ENCODE measurements at places on chromosomes 11 and 22.

GRCh38 chr11:96303064-96303463, 39.9 kb downstream of the MAML2 start:
- no peak for DNase-seq

GRCh38 chr11:121777056-121777455, 324.3 kb upstream of the SORL1-AS1 start:
- DNase-seq, result no peak

GRCh38 chr11:69051381-69052342, 2.9 kb downstream of the TPCN2 start:
- DNase-seq, result no peak

GRCh38 chr22:49179175-49179574, 648.5 kb downstream of the BRD1 start:
- DNase-seq, result no peak

DNA sequence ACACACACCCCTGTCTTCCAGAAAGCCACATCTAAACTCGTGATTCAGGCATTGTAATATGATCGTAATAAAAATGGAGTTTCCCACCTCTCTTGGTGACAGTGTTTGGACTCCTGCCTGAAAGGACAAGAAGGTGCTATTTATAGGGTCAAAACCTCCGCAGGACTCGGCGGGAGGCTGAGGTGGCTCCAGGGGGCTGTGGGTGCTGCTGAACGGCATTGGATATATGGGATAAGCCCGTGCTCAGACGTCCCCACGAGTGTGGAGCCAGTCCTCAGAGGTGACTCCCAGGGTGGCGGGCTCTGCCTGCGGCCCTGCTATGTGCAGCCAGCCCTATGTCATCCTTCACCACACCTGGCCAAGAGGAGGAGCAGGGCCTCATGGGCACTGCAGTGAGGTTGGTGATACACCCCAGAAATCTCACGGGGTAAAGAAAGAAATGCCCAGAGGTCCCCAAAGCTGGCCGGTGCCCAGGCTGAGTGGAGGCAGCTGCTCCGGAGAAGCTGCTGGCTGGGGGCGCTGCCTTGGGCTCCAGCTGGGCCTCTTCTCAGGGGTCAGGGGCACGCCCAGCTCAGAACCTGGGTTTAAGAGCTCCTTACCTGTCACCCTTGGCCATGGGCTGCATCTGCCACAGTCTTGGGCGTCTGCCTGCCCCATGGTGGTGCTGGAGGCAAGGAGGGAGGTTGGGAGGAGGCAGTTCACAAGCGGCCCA, 5.1 kb upstream of the OSBPL5 start:
- no peak for DNase-seq

DNA sequence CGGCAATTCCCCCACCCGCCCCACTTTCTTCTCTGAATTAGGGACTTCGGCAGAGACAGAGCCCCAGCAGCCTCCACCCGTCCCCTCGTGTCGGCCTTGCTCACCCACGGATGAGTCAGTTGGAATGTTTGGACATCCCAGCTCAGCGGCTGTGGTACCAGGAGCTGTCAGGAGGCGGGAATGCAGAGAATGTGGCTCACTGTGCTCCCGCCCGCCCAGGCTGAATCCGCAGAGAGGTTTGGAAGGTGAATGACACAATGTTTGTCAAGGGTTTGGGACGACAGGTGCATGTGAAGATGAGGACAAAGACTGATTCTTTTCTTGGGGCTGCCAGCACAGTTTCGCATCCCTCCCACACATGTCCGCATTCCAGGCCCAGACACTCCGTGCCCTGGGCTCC, 39.6 kb downstream of the LIF start:
- DNase-seq, result no peak

GRCh38 chr11:108970221-108970991, 305.5 kb downstream of the DDX10 start:
- DNase-seq, result no peak

DNA sequence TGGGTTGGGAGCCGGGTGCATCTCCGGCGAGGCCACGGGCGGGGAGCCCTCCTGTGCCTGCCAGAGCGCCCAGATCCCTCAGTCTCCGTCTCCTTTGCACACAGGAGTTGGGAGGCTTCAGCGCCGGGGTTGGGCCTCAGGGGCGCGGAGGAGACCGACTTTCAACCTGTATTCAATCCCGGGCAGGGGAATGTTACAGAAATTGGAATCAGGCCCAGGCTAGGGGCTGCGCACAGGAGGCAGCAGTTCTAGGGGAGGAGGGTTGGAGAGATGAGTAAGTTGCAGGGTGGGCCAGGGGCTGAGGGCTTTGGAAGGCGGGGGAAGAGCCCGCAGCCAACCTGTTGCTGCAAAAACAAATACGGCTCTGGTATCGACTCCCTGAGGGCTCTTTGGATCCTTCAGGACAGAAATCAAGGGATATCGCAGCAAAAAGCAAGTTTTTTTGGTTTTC, 640 bp upstream of the KCNA4 start:
- DNase-seq, result no peak

- peak; percentile 34 for DNase-seq
These were observed 54.3 kb downstream of the TSPAN18 start for GRCh38 chr11:44780940-44781631.

DNA sequence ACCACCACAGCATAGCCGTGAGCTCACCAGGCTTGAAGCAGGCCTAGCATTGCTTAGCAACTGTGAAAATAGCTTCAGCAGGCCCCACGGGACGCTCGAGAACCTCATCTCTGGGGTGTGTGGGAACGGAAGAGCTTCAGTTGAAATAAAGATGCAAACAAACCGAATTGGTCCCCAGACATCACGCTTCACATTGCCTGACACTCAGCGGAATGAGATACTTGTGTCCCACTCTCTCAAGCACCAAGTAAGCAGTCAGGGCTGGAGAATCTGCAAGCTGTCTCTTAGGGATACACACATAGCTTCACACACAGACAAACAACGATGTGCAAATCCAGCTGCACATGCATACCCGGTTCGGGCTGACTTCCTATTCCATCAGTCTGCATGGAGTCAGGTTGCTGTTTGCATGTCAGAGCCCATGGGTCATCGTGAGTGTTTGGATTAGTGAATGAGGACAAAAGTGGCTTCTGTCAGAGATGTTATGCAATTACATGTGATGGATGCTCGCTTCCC, 205.7 kb downstream of the SNX19 start:
- DNase-seq, result peak; percentile 38

DNA sequence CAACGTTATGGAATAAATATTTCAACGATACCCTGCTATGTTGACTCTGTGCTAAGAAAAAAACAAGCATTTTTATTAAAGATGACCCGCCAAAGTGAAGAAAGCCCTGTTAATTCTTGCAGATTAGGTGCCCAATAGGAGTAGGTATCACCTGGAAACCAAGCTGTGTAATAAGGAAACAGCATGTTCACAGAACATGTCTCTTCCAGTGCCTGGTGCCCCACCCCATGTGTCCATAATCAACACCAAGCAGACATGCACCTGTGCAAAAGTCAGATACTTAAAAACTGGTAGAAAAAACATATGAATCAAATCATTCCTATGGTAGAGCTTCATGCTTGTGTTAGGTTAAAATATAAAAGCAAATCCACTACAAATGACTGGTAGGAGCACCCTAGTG, 327.1 kb downstream of the SHANK2 start:
- DNase-seq, result no peak

DNA sequence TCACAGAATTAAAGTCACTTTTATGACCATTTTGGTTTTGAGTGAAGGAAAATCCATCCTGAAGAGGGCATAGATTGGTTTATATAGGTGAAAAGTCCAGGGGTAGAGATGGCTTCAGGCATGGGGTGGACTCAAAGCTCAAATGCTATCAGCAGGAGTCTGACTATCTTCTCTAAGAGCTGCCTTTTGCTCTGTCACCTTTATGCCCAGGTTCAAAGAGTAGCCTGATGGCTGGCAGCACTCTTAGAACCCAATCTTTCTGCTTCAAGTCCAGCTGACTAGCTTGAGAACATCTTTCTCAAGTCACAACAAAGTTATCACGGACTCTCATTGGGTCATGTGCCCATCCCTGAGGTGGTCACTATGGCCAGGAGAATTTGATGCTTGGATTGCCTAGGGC, 27.2 kb upstream of the SWAP70 start:
- no peak for DNase-seq

DNA sequence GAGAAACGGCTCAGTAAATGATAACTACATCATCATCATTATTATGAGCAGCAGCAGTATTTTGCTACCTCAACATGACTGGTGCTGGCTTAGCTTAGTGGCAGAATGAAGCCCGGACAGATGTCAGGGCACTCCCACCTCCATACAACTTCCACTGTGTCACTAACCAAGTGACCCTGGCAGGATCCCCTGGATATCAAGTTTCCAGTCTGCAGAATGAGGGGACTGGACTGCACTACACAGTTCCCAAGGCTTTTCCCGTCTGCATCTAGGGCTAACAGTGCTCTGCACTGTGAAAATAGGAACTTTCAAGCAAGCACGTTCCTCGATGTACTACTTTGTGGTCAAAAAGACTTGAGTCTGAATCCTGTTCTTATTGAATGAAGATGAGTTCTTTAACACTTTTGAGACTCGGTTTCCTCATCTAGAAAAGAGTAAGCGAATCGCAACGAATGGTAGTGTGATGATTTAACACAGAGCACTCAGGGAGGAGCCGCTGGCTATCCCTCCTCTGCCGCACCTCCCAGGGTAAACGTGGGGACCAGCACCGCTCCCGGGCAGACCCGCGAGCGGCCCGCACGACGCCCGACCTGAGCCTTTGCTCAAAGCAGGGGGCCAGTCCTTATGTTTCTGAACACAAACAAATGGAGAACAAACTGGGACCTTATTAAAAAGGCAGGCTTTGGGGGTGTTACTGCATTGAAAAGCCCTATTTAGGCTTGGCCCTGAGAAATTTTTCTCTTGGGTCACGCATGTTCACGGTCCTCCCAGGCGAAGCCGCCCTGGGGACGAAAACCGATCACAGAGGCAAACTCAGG, 910 bp downstream of the CLTCL1 start:
- DNase-seq, result peak; percentile 35

DNA sequence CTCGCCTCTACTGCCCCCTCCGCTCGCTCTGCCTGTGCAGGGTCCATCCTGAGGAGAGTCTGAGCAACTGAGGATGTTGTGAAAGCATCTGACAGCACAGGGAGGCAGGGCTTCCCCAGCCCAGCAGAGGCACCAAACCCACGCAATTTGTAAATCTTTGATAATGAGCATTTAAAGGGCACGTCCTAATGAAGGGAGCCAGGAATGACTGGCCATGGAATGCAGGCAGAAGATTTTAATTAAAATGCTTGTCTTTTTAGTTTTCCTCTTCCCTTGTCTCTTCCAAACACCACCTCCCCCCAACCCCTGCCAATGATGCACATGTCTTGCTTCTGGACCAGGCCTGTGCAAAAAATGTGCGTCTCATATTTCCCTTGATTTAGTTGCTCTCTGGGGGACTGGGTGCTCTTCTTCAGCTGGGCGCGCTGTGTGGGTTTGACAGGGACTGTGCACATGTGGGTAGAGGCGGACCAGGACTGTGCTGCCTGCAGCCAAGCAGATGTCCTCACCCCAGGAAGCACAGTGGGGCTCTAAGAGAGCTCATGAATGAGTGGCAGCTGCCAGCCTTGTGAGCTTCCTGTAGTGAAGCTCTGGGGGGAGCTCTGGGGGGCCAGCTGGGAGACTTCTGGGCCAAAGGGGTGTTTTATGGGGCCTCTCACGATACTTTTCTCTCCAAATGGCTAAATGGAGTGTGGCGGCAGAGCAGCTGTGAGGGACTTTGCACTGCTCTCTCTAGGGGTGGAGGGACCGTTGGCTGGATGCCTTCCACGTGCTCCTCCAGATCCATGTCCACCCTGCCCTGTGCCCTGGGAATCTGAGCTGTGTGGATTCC, 273.5 kb downstream of the ST3GAL4 start:
- peak; percentile 70 for DNase-seq

GRCh38 chr11:64637334-64638017, 46.5 kb downstream of the SLC22A12 start:
- no peak for DNase-seq

GRCh38 chr22:49756201-49756600, 71.5 kb downstream of the BRD1 start:
- no peak for DNase-seq

GRCh38 chr22:20150381-20151275, at the start of gene CCDC188:
Gene CCDC188, minus strand, starts transcription at chr22:20151055. Its CDS starts 69 bp downstream, at chr22:20150986.
- no peak for DNase-seq

GRCh38 chr22:32776802-32777201, 24.7 kb upstream of the TIMP3 start:
- no peak for DNase-seq

GRCh38 chr11:13168271-13168670, 109.3 kb upstream of the BMAL1 start:
- peak; percentile 27 for DNase-seq

DNA sequence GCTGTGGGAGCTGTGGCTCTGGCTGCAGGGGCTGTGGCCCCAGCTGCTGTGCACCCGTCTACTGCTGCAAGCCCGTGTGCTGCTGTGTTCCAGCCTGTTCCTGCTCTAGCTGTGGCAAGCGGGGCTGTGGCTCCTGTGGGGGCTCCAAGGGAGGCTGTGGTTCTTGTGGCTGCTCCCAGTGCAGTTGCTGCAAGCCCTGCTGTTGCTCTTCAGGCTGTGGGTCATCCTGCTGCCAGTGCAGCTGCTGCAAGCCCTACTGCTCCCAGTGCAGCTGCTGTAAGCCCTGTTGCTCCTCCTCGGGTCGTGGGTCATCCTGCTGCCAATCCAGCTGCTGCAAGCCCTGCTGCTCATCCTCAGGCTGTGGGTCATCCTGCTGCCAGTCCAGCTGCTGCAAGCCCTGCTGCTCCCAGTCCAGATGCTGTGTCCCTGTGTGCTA, 514 bp downstream of the KRTAP5-9 start:
- peak; percentile 15 for DNase-seq

GRCh38 chr11:102111011-102111786, 952 bp downstream of the YAP1 start:
- peak; percentile 89 for DNase-seq

- DNase-seq, result no peak
These were observed 32.0 kb downstream of the EXPH5 start for GRCh38 chr11:108561535-108561991.

- DNase-seq, result no peak
These were observed 84.0 kb upstream of the CTSC start for GRCh38 chr11:88421530-88421929.

DNA sequence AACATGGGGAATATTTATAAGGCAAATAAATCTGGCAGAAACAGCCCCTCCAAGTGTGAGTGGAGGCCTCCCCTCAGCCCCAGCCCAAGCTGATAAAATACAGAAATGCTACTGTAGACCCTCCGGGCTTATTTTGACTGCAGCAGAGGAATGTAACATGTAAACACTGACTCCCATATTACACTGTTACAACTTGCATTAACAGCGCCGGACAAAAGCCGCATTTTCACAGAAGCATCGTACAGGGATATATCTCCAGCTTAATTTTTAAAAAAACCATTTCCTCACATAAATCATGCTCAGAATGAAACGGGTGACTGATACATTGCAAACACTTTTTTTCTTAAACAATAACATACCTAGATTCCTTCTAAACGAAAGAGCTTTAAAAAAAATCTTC, 36.6 kb upstream of the COMT start:
- no peak for DNase-seq

Data from femur (tissue), 1 donor.